ENCODE measurements at places on chromosomes 6 and 20.

DNA sequence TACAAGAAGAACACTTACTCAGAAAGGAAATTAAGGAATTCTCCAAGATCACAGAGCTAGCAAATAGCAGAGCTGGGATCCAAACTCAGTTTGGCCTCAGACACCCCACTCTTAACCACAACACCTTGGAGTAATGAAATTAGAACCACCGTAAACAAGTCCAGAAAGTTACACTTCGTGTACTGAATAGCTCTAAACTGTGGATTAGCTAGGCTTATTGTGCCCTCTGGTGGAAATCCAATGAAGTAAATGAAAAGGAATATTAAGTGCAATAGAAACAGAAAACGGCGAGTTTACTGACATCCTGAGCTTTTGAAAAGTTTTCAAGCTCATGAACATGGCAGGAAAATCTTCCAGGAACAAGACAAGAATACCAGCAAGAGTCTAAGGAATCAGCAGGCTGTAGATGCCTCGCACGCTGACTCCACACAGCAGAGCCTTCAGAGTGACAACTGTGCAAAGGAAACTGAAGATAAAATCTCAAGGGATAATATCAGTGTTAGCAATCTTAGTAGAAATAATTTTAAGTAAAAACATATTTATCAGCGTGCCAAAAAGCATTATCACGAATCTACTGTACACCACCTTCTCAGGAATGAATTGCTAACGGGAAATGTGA is 34.6 kb downstream of the FBXO5 start:
- peak; percentile 49 for DNase-seq

DNA sequence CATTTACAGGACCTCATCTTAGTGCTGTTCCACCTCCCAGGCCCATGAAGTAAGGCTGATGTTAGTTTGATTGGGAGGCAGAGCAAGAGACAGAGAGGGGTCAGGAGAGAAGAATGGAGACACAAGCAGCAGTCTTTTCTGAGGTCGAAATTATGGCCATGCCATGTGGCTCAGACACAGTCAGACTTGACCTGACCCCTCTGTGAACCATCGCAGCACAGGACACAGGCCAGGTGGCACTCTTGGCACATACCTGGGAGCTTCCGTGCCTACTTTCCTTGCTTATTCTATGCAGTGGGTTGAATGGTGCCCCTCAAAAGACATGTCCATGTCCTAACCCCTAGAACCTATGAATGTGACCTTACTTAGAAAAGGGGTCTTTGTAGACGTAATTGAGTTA is 254.9 kb downstream of the MAFB start:
- DNase-seq = no peak

DNA sequence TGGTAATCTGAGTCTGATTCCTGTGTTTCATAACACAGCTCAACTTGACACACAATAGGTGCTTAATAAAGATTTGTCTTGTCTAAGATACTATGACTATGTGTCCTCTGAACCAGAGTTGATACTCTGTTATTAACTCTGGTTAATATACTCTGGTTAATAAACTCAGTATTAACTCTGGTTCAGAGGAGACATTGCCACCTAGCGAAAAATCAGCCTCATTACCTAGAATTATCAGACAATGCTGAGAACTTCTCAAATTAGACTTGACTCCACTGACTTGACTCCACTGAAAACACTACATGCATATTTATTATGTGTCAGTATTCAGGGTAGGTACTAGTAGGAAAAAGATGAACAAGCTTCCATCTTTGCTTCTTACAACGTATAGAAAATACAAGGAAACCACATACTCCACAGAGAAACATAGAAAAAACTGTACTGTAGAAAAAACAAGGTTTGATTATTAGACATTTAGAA is 73.9 kb downstream of the AHI1 start:
- DNase-seq = peak; percentile 29

- DNase-seq = no peak
These were observed 14.6 kb upstream of the SYNJ2 start for GRCh38 chr6:157967020-157967419.

DNA sequence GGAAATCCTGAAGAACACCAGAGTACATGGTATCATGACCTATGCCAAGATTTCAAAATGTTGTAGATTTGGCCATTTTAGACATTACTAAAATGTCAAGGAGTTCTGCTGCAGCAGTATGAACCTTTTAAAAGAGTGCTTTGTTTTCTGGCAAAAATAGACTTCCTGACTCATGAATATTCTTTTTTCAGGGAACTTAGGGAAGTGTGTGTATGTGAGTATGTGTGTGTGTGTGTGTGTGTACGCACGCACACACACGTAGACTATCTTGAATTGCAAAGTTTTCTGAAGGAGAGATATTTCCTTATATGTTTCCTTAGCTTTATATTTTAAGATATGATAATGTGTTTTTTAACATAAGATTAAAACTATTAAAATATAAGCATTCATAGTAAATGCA is 161.2 kb downstream of the HS3ST5 start:
- DNase-seq = no peak

- DNase-seq = no peak
These were observed 53.3 kb downstream of the CHMP4B start for GRCh38 chr20:33864324-33864963.

DNA sequence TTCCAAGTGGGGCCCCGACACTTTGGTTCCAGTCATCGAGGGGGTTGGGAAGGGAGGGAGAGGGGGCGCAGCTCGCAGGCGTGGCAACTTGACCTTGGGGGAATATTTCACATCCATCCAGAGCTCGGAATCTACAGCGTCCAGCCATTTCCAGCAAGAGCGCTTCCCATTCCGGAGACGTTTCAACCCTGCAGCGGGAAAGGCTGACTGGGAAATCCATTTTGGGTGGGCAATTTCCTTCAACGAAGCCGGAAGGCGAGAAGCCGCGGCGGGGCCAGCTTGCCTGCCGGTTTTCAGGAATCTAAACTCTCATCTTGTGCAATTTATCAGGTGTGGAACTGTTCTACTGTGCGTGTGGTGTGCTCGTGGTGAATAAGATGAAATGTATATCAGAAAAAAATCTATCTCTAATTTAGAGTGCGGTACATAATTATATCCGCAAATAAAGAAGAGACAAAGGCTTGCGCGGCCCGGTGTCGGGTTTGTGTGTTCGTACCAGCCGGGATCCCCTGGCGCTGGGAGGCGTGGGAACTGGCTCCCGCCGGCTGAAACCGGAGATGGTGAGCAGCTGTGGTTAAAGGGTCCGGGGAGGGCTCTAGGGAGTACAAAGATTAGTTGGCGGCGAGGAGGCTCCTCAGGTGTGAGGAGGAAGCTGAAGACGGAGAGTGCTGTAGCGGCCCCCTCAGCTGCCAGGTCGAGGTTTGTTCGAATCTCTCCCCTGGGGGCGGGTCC is 4.8 kb downstream of the SLC32A1 start:
- no peak for DNase-seq

GRCh38 chr6:30066082-30066481 is 916 bp upstream of the PPP1R11 start:
- DNase-seq = no peak

DNA sequence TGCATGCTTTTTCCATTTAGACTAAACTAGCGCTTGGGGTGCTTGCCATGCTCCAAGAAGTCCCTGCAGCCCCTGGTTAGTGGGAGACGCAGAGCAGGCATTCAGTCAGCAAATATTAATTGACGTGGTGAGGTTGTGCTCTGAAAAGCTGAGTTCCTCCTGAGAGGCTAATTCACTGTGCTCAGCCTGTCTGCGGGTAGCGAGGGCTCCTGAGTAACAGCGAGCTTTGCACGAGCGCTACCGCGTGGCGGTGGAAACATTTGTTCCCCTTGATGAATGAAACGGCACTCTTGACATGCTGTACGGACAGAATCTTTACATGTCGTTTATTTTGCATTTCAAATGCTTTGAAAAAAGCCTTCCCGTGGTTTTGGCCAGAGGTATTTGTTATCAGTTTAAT is 170.6 kb upstream of the AGPAT4 start:
- DNase-seq = no peak

- no peak for DNase-seq
These were observed 46.3 kb upstream of the FOXA2 start for GRCh38 chr20:22630701-22631100.

Measured in ACHN (cell line).